Type B pancreatic cell (in vitro differentiated cells): ENCODE measurements at places on chromosomes 4 and X. TPM values are rescaled to one million over a fixed set of nuclear protein-coding genes. Genes with fewer than 3 reads are reported as not detected.

FRG2 gene
- not detected in 2 replicates for total RNA-seq

TMPRSS11D gene
- total RNA-seq = not detected in 2 replicates

SSX3 gene
- total RNA-seq = not detected in 2 replicates

HGFAC gene
- 1.2 and 2.4 TPM in 2 replicates for total RNA-seq

GC gene
- 71.9 and 245 TPM in 2 replicates for total RNA-seq

VEGFC gene
- total RNA-seq = 2.2 and 3.2 TPM in 2 replicates

PNMA3 gene
- total RNA-seq = 4.3 and 9.2 TPM in 2 replicates

DGAT2L6 gene
- total RNA-seq = not detected in 2 replicates

SOD3 gene
- 3.8 and 5.4 TPM in 2 replicates for total RNA-seq

MID1IP1 gene
- total RNA-seq = 40.4 and 43.5 TPM in 2 replicates

SPATA4 gene
- total RNA-seq = 0.33 and 0.75 TPM in 2 replicates

TRIM60 gene
- not detected in 2 replicates for total RNA-seq
